Daoy (cell line): ENCODE measurements at places on chromosomes 7 and 10. TPM values are rescaled to one million over a fixed set of nuclear protein-coding genes. Genes with fewer than 3 reads are reported as not detected.

Gene HYAL4
- 0.63 and 2.1 TPM in 2 replicates for total RNA-seq

DNA sequence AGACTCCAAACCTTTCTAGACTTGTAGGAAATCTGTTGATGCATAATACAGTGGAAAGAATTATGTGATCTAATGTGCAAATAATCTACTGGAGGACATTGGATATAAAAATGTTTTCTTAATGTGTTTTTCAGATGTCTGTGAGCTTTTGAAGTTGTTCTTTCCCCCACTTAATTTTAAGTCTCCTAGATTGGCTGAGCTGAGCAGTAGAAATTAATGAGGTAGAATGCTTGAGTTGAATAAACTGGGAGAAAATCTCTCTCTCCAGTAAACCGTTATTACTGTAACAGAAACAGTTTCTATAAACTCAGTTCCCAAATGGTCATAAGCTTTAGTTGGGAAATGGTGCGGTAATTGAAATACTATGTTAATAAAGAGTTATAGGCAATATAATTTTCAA is 15.7 kb downstream of the CSGALNACT2 start:
- DNase-seq, result no peak

- DNase-seq, result no peak
Observed at GRCh38 chr7:143975617-143976016, 21.0 kb downstream of the OR2F1 start.

DNA sequence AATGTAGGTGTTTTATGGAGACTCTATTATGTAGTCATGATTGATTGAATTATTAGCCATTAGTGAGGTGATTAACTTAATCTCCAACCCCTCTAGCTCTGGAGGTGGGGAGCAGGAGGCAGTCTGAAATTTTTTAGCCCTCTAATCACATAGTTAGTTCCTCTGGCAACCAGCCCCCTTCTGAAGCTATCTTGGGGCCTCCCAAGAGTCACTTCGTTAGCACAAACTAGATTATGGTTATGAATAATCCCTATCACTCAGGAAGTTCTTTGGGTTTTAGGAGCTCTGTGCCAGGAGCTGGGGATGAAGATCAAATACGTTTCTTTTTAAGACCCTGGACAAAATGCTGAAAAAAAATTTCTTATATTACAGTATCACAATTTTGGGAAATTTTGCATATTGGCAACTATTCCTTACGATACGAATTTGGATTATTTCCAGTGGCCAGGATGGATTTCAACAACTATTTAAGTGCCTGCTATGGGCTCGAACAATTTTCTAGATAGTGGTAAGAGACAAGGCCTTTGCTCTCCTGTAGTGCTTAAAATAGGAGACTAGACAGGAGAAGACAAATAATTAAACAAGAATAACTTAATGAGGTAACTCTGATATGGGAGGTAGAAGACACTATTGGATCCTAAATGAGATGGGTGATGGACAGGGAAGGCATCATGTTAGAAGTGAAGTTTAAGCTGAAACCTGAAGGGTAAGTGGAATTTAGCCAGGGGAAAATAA is 52.9 kb downstream of the BTAF1 start:
- DNase-seq, result no peak

- peak; percentile 77 for DNase-seq
Observed at GRCh38 chr7:1176891-1177373, 16.9 kb upstream of the ZFAND2A start.

DNA sequence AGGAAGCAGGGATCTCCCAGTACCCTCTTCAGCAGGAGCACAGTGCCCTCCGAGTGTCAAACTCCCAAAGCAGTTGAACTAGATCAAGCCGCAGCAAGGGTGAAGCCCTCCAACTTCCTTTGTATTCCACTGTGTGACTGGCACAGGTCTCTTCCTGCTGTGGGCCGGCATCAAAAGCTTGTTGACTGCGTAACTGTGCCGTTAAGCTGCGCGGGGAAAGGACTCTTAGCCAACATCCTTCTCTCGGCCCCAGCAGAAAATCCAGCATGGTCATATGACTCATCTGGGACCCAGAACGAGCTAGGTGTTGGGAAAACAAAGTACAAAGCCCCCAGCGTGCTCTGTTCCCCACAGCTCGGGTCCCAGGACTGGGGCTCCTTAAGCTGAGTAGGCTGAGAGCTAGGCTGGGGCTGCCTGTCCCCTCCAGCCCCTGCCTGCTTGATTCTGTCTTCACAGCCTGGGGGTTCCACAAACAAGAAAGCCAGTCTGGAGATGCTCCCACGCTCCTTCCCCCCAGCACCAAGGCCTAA is 52.2 kb downstream of the COL17A1 start:
- no peak for DNase-seq

DNA sequence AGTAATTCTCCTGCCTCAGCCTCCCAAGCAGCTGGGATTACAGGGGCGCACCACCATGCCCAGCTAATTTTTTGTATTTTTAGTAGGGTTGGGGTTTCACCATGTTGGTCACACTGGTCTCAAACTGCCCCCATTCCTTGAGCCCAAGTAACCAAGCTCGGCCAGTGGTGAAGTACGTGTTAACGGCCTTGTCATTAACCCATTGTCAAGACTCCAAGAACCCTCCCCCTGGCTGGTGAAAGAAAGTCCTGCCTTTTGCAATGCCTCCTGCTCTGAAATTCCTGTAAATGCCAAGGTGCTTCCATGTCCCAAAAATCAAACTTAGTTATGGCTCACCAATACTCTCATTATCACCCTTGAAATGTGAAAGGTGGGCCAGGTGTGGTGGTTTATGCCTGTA is 18.8 kb upstream of the SEPHS1 start:
- no peak for DNase-seq
